ENCODE measurements at places on chromosomes 6 and 20. TPM values are rescaled to one million over a fixed set of nuclear protein-coding genes. Genes with fewer than 3 reads are reported as not detected.

DNA sequence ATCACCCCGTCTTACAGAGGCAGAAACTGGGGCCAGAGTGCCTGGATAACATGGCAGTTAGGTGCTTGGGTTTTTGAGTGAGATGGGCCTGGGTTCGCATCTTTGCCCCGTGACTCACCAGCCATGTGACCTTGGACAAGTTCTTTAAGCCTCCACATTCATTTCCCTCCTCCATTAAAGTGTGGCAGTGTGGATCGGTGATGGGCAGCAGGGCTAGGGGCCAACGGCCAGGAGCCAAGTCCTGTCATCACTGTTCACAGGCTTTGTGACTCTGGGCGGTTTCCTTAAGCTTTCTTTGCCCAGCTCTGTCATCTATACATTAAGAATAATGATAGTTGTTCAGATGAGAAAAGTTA, 85.5 kb upstream of the PMEPA1 start:
- peak; percentile 62 for DNase-seq

GRCh38 chr20:55934146-55934545, 71.2 kb downstream of the CBLN4 start:
- no peak for DNase-seq

DNA sequence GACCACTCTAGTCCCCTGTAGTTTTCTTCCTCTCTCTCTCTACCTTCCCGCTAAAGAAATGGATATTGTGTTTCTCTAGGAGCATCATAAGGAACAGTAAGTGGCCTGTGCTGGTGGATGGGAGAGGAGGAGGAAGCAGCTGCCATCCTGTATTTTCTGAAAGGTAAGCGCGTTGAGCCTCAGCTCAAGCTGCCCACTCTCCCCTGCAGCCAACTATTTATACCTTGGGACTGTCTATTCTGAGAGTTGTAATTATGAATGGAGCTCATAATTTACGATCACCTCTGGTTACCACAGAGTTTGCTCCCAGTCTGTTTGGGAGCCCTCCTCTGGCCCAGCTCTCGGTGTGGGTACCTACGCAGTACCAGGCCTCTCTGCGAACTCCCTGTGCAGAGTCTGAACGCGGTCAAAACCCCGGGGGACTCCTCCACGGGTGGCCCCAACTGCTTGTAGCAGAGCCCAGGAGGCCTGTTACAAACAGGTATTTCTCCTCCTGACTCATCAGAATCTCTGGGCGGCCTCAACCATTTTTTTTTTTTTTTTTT, 285.4 kb downstream of the SMOC2 start:
- no peak for DNase-seq

DNA sequence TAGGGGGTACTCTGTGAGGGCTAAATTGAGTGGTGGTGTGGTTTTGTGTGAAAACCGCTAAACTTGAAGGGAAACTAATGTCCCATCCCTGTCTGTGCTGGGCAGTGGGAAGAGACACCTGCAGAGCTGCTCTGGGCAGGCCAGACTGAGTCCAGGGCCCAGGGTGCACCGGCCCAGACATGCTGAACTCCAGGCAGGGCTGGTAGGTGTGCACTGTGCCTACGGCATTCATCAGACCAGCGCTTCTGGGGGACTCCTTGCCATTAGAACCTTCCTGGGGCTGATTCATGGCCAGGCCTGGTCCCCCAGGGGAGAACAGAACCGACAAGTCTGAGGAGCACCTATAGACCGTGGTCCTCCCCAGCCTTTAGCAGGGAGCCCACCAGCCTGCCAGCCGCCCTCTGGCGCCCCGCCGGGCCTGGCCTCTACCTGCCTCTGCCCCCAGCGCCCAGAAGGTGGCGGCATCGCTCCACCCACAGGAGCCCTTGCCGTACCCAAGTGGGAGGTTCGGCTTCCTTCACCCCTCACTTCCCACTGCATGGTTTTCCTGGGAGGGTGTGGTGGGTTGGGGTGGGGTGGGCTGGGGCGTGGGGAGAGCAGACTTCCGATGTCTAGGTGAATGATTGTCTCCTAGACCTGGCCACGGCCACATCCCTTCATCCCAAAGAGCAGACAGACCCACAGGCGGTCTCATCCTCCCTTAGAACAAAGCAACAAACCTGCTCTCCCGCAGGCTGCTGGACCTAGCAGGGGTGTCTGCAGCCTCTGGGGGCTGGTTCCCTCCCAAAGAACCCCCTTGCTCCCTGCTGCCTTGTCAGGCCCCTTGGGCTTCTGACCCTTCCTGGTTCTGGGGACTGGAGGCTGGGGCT, 15.5 kb downstream of the CCDC167 start:
- peak; percentile 73 for DNase-seq

- no peak for DNase-seq
Measured at GRCh38 chr6:161076181-161076677, 84.7 kb downstream of the MAP3K4 start.

- DNase-seq: no peak
Measured at GRCh38 chr6:24551139-24551538, 56.4 kb downstream of the ALDH5A1 start.

- DNase-seq: no peak
Measured at GRCh38 chr6:161917645-161918044, 643.8 kb upstream of the AGPAT4 start.

DNA sequence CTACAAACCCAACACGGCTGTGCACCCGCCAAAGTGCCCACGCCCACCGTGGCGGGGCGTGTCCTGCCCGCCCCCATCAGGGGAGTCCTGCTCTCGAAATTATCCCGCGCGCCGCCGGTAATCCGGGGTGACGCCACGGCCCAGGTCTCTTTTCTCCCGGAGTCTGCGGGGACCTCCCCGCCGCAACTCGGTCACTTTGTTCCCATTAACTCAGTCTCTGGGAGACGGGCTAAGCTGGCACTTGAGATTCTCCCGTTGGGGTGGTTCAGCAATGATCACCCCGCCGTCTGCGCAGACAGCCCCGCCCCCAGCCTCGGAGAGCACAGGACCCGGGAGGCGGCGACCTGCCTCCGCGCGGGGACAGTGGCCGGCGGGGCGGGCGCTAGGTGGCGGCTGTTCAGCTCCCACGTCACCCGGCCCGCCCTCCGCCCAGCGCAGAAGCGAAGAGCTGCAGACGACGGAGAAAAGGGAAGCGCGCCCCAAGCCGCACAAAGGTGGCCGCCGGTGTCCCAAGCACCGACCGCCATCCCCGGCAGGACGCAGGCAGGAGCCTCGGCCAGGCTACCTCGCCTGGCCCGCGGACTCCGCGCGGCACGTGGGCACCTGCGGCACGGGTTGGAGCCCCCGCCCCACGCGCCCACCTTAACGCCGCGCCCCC, 31.5 kb downstream of the SF3B5 start:
- DNase-seq: peak; percentile 68

GRCh38 chr20:10781526-10781925, 107.7 kb upstream of the JAG1 start:
- DNase-seq: no peak

DNA sequence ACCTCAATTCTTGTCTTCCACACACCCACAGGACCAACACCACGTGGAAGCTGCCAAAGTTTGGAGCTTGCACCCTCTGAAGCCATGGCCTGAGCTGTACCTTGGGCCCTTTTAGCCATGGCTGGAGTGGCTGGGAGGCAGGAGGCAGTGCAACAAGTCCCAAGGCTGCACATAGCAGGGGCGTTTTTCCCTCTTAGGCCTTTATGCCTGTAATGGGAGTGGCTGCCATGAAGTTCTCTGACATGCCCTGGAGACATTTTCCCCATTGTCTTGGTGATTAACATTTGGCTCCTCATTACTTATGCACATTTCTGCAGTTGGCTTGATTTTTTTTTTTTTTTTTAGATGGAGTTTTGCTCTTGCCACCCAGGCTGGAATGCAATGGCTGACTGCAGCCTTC, 44.4 kb upstream of the SLC22A3 start:
- no peak for DNase-seq

DNA sequence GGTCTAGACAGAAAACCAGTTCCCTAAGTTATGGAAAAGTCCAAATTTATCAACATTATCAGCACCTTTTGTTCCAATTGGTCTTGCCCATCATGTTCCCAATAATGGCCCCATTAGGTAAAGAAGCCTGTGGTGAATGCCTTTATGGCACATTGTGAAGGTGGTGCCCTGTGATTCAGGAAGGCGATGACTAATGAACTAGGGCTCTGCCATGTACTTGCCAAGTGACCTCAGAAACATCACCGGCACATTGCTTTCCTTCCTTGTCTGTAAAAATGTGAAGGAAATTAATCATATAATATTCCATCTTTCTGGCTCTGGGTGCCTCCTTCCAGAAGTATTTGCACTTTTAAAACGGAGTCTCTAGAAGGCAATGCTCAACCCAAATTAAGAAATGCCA, 132.3 kb downstream of the UNC5CL start:
- no peak for DNase-seq

- no peak for DNase-seq
Measured at GRCh38 chr6:78700991-78701390, 166.4 kb upstream of the IRAK1BP1 start.

- DNase-seq: no peak
Measured at GRCh38 chr6:322940-323729, 30.8 kb downstream of the DUSP22 start.

DNA sequence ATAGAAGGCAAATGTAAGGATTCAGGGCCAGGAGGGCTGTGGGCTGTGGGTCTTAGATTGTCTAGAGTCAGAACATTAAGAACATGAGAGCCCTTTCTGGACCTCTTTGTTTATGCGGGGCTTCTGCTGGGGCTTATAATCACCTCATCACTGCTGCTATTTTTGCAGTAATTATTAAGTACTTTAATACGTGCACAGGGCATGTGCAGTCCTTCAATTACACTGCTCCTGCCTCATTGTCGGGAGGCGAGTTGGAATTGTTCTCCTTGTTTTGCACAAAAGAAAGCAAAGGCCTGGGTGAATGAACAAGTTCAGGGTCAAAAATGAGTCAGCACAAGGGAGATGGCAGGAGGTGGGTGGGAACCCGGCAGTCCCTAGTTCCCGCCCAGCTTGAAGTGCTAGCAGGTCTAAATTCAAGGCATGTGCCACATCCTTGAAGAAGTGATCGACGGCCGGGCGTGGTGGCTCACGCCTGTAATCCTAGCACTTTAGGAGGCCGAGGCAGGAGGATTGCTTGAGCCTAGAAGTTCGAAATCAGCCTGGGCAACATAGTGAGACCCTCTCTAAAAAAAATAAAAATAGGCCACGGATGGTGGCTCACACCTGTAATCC, 34.4 kb upstream of the PTPN1 start:
- no peak for DNase-seq

DNA sequence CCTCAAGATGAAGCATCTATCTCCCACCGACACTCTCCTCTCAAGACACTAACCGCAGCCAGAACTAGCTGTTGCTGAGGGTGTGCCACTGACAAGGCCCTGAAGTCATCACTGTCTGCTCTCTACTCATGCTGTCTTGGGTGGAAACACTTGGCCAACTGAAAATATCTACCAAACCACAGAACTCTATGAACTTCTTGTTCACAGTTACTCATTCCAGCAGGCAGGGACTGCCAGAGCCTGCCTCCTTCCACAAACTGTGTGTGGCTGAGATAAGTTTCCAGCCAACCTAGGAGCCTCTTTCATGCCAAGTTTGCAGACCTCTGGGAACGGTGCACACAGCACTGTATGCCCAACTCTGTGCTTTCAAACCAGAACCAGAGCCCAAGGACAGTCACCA, 45.5 kb upstream of the NXT1 start:
- DNase-seq: no peak

- no peak for DNase-seq
Measured at GRCh38 chr20:31562241-31562640, 42.8 kb upstream of the ID1 start.

DNA sequence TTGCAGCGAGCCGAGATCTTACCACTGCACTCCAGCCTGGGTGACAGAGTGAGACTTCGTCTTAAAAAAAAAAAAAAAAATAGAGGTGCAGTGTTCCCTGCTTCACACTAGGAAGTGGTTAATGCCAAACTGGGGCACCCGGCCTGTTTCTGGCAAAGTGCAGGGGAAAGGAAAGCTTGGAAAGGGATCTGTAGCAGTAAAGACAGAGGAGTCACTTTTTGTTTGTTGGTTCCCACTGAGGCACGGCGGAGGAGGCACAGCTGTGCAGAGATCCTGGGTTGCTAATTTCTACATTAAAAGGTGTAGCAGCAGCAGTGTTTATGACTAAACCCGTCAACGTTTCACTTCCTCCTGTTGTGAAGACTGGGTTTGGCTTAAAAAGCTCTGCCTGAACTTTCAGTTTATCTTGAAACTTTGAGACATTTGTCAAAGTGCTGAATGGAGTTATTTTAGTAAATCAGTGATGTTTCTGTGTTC, 125.6 kb downstream of the CARMIL1 start:
- DNase-seq: no peak

DNA sequence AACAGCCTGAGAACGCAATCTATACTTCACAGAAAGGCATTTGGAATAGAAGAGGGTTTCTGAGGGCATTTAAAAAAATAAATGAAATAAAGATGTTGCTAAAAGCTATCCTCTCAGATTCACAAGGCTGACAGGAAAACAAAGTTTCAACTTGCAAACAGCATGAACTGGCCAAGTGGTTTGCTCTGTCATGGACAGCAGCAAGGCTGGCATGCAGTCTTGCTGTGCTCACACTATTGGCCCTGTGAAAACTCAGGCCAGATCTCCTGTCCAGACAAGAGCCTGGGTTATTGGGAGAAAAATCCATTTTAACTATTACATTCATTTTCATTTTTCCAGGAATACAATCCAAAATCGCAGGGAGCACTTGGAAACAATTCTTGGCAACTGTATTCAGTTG, 506.2 kb upstream of the SLC35B3 start:
- DNase-seq: no peak

- DNase-seq: peak; percentile 79
Measured at GRCh38 chr20:57772349-57772964, 62.6 kb upstream of the PMEPA1 start.

DNA sequence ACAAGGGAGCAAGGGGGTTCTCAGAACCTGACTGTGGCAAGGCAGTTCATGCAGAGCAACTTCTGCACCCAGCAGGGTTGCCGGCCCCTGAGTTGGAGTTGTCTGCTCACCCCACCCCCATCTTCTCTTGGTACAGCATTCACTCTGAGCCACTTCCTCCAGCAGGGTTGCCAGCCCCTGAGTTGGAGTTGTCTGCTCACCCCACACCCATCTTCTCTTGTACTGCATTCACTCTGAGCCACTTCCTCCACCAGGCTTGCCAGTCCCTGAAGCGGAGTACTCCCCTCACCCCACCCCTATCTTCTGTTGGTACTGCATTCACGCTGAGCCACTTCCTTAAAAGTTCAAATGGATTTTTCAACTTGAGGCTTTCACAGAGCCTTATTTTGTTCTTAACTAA, 79.7 kb upstream of the SYNDIG1 start:
- no peak for DNase-seq

- DNase-seq: no peak
Measured at GRCh38 chr6:150841189-150841588, 24.3 kb upstream of the MTHFD1L start.

The PNRC1 gene
- 21.6 TPM for total RNA-seq

The CTAGE9 gene
- not detected for total RNA-seq

The MCCD1 gene
- total RNA-seq: not detected

The ZC3H12D gene
- not detected for total RNA-seq

The GABRR2 gene
- not detected for total RNA-seq

The PAK5 gene
- not detected for total RNA-seq

The RAET1L gene
- not detected for total RNA-seq

The CDC25B gene
- 74.6 TPM for total RNA-seq

The BPIFB2 gene
- total RNA-seq: not detected

The ARG1 gene
- not detected for total RNA-seq

The PI16 gene
- total RNA-seq: not detected
